ENCODE measurements at places on chromosomes 7 and 10.

DNA sequence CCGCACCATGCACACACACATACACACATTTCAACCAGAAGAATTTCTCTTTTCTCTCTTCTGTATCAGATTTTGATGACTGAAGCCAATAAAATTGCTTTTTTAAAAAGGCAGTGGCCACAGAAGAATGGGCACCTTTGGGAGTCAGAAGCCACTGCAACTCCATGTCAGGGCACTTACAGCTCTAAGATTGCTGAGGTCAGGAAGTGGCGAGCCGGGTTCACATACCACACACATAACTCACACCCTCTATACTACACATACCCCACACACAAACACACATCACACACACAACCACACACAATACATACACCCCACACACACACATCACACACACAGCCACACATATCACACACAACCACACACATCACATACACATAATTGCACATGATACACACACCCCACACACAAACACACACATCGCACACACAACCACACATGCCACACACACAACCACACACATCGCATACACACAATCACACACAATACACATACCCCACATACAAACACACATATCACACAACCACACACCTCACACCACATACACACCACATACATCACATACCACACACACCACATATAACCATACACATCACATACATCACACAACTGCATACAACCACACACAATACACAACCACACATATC, 31.2 kb downstream of the GPRIN2 start:
- no peak for DNase-seq

- no peak for DNase-seq
Measured at GRCh38 chr10:51950996-51951555, 251.7 kb upstream of the CSTF2T start.

DNA sequence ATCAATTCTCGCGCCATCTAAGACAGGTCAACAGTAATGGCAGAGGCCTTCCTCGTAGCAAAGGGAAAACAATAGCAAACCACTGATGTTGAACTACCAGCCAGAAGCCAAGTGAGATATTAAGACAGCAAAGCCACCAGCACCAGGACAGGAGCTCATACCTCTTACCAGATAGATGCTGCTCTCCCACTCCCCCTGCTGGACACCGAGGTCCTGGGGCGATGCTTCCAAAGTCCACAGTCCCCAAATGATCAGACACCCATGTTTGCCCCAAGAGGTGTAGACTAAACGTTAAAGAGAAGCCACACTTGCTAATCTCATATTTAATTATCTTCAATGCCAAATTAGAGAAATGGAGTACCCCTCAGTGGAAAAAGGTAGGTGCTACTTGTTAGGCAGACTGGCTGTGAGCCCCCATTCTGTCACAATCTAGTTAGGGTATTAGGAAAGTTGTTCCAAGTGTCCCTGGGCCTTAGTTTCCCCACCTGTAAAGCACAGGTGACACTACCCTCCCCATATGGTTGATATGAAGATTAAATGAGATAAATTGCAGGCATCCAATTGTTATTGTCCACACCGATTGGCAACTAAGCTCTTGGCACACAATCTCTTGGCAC, 39.9 kb downstream of the TOMM7 start:
- peak; percentile 42 for DNase-seq

- DNase-seq, result no peak
Measured at GRCh38 chr10:127216786-127217185, 20.4 kb upstream of the INSYN2A start.

- no peak for DNase-seq
Measured at GRCh38 chr10:72164617-72165016, 51.2 kb upstream of the ANAPC16 start.

Data from Ammon's horn (tissue), 1 donor.